ENCODE measurements at places on chromosomes 3 and 15.

- H3K27ac ChIP-seq, result no peak overlapping the region
- H3K4me3 ChIP-seq, result no peak overlapping the region
- no peaks in the 10 kb centered on the region for H3K27me3 ChIP-seq
- H3K4me1 ChIP-seq, result no peaks in the 10 kb centered on the region
- no peak for DNase-seq
- H3K36me3 ChIP-seq, result no peaks in the 10 kb centered on the region
Measured at GRCh38 chr3:158456114-158456513, 114.9 kb upstream of the MLF1 start.

- no peaks in the 10 kb centered on the region for H3K4me1 ChIP-seq
- no peak overlapping the region for H3K4me3 ChIP-seq
- H3K27ac ChIP-seq, result no peak overlapping the region
- H3K36me3 ChIP-seq, result no peaks in the 10 kb centered on the region
- no peak for DNase-seq
- H3K27me3 ChIP-seq, result no peaks in the 10 kb centered on the region
Measured at GRCh38 chr3:150527464-150528255, 18.6 kb downstream of the SERP1 start.

- no peak overlapping the region for H3K4me3 ChIP-seq
- no peaks in the 10 kb centered on the region for H3K27me3 ChIP-seq
- H3K4me1 ChIP-seq, result no peaks in the 10 kb centered on the region
- DNase-seq, result no peak
- H3K27ac ChIP-seq, result no peak overlapping the region
Measured at GRCh38 chr3:57423335-57423734, 120.8 kb downstream of the DNAH12 start.

- no peak for DNase-seq
- no peaks in the 10 kb centered on the region for H3K27me3 ChIP-seq
- no peak overlapping the region for H3K27ac ChIP-seq
- no peak overlapping the region for H3K4me3 ChIP-seq
- H3K4me1 ChIP-seq, result no peaks in the 10 kb centered on the region
Measured at GRCh38 chr15:58148120-58148519, 9.9 kb downstream of the AQP9 start.

- no peak overlapping the region for H3K27ac ChIP-seq
- H3K4me3 ChIP-seq, result no peak overlapping the region
- no peak for DNase-seq
Measured at GRCh38 chr3:48405343-48405881, 24.5 kb downstream of the PLXNB1 start.

DNA sequence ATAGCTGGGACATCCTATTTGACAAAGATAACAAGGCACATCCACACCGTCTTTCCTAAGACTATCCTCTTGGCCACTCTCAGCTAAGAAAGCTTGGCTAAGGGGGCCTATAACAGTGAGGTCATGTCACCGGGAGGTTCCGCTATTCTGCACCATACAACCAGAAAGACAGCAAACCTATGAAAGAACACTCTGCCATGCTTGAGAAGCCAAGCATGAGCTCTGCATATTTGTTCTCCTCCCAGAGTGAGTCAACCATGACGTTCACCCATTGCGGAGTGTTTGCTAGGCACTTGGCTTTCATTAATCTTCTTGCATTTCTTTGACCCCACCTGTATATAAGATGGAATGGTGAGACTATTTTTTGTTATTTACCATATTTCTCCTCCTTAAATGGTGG, 141.2 kb downstream of the GMNC start:
- no peak overlapping the region for H3K4me3 ChIP-seq
- no peak overlapping the region for H3K27ac ChIP-seq
- no peaks in the 10 kb centered on the region for H3K4me1 ChIP-seq
- no peaks in the 10 kb centered on the region for H3K36me3 ChIP-seq

- H3K4me1 ChIP-seq, result no peaks in the 10 kb centered on the region
- no peak overlapping the region for H3K27ac ChIP-seq
- no peaks in the 10 kb centered on the region for H3K27me3 ChIP-seq
- no peaks in the 10 kb centered on the region for H3K36me3 ChIP-seq
- H3K4me3 ChIP-seq, result no peak overlapping the region
Measured at GRCh38 chr3:96756516-96756915, 57.9 kb upstream of the EPHA6 start.

DNA sequence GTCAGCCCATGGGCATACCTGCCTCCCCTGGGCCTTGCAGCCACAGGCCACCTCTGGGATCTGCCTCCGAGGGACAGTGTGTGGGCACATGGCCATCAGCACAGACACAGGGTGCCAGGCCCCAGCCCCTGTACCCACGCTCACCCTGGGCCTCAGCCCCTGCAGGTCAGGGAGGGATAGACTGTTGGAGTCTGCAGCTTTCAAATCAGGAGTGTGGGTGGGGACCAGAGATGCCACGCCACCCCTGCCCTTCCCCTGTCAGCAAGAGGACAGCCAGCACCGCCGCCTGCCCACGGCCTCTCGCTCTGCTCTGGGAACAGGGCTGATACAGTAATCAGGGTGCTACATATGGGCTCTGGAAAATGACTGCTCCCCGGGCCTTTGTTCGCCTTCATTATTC, 72.7 kb downstream of the DNAJB8 start:
- H3K27me3 ChIP-seq, result no peaks in the 10 kb centered on the region
- H3K36me3 ChIP-seq, result no peaks in the 10 kb centered on the region
- DNase-seq, result no peak
- H3K4me3 ChIP-seq, result no peak overlapping the region

GRCh38 chr3:32947789-32948238, 3.6 kb upstream of the CCR4 start:
- H3K4me3 ChIP-seq, result no peak overlapping the region
- no peak overlapping the region for H3K27ac ChIP-seq
- H3K36me3 ChIP-seq, result no peaks in the 10 kb centered on the region
- peak; percentile 89 for DNase-seq

DNA sequence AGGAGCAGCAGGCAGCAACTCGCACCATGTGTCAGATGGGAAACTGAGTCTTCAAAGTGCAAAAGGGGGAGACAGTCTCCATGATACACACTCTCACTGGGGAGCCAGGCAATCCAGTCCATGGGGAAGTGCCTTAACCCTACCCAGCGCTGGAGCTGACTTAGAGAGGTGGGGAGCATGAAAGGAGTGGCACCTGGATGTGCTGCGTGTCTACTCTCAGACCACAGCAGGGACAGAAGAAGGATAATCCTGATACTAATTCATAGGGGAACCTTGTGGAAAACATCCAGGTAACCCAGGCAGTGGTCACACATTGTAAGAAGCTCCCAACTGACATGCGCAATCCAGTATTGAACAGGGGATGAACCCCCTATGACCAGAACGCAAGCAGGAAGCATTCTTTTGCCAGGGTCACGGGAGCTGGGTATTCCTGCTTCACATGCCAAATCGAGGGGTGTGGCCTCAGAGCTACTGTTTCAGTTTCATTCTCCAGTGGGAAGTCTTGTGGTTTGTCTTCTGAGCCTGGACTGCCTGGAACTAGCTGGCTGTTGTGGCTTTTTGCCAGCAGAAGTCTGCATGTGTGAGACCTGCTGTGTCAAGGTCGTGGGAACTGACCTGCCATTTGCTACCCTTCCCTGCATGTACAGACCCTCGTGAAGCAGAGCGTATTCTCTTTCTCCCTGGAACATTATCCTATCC, 367.6 kb upstream of the NDN start:
- no peak overlapping the region for H3K27ac ChIP-seq
- no peaks in the 10 kb centered on the region for H3K36me3 ChIP-seq
- H3K4me1 ChIP-seq, result no peaks in the 10 kb centered on the region

GRCh38 chr3:142595951-142596725, at the start of gene PLS1:
Gene PLS1 (plus strand): TSS chr3:142596393. CDS start chr3:142664238, 67,845 bp downstream.
- peak; percentile 93 for DNase-seq
- no peaks in the 10 kb centered on the region for H3K27me3 ChIP-seq
- no peaks in the 10 kb centered on the region for H3K4me1 ChIP-seq
- peak within 1 kb of the TSS; percentile 80 for H3K27ac ChIP-seq
- H3K4me3 ChIP-seq, result peak within 1 kb of the TSS; percentile 68

DNA sequence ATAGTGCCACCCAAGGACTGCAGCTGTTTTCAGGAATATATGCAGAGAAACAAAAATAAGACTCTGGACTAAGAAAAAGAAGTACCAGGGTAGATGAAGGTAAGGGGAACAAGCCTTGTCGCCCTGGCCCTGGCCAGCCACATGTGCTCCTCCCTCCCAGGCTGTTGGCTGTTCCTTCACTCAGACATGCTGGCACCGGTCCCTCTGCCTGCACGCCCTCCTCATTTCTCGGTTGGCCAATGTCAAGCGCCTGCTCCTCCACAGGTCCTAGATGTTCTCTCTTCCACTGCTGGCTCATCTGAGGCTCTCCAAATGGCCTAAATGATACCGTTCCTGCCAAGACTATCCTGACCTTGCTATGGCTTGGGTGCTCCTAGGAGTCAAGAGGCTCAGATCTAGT, 288.4 kb upstream of the LYSMD4 start:
- no peak for DNase-seq
- no peak overlapping the region for H3K27ac ChIP-seq
- no peaks in the 10 kb centered on the region for H3K4me1 ChIP-seq
- H3K4me3 ChIP-seq, result no peak overlapping the region

GRCh38 chr3:14391033-14391432, 11.4 kb upstream of the SLC6A6 start:
- H3K27ac ChIP-seq, result no peak overlapping the region
- no peak overlapping the region for H3K4me3 ChIP-seq
- no peaks in the 10 kb centered on the region for H3K36me3 ChIP-seq
- H3K4me1 ChIP-seq, result no peaks in the 10 kb centered on the region
- DNase-seq, result no peak

DNA sequence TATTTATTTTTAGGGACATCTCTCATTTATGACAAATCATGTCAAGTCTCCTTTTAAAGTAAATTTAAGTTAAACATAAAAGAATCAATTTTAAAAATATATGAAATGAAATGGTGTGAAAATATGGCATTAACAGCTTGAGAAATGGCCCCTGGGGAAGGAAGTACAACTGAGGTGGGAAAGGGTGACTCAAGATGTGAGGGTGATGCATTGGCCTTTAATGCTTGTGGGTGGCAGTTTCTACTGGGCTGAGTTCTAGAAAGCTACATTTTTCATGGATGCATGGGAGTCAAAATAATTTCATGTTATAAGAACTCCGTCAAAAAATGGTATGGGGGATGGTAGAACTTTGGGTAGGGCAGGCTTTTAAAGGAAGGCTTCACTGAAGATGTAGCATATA, 708.8 kb upstream of the CFAP20DC start:
- no peaks in the 10 kb centered on the region for H3K36me3 ChIP-seq
- H3K27ac ChIP-seq, result no peak overlapping the region
- DNase-seq, result no peak
- H3K4me1 ChIP-seq, result peaks cover 3% of the 10 kb centered on the region

- DNase-seq, result peak; percentile 89
- H3K4me1 ChIP-seq, result no peaks in the 10 kb centered on the region
- H3K4me3 ChIP-seq, result peak within 1 kb of the TSS; percentile 68
- peaks cover 63% of the 10 kb centered on the region for H3K27me3 ChIP-seq
- H3K27ac ChIP-seq, result peak within 1 kb of the TSS; percentile 48
- no peaks in the 10 kb centered on the region for H3K36me3 ChIP-seq
Measured at GRCh38 chr3:120908030-120908794, at the start of gene STXBP5L. Gene STXBP5L (plus strand): TSS chr3:120908205. CDS start chr3:120909579, 1,374 bp downstream.

DNA sequence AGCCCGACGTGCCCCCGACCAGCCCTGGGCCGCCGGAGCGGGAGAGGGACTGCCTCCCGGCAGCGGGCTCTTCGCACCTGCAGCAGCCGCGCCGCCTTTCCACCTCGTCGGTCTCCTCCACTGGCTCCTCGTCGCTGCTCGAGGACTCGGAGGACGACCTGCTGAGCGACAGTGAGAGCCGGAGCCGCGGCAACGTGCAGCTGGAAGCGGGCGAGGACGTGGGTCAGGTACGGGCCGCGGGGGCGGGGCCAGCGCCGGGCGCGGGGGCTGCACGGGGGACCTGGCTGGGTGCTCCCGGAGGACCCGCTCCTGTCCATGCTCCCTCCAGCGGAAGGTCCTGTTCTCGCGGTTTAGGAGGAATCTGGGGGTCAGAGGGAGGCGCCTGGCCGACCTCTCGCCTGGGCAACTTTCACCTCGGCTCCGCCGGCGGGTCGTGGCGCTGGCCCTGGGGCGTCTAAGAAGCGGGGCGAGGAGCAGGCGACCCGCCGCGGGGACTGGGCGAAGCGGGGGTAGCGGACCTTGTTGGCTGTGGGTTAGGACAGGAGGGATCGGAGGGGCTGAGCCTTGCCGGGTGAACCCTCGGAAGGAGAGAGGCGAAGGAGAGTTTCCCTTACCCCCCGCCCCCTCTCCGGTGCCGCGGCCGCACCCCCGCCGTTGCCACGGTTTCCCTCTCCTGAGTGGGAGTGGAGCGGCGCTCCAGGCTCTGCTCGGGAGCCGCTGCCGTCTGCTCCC, 682 bp downstream of the ITPKA start:
- peak overlapping the region; percentile 88 for H3K27ac ChIP-seq
- peaks cover 21% of the 10 kb centered on the region for H3K27me3 ChIP-seq
- no peaks in the 10 kb centered on the region for H3K36me3 ChIP-seq
- peak overlapping the region; percentile 53 for H3K4me3 ChIP-seq
- DNase-seq, result peak; percentile 46

DNA sequence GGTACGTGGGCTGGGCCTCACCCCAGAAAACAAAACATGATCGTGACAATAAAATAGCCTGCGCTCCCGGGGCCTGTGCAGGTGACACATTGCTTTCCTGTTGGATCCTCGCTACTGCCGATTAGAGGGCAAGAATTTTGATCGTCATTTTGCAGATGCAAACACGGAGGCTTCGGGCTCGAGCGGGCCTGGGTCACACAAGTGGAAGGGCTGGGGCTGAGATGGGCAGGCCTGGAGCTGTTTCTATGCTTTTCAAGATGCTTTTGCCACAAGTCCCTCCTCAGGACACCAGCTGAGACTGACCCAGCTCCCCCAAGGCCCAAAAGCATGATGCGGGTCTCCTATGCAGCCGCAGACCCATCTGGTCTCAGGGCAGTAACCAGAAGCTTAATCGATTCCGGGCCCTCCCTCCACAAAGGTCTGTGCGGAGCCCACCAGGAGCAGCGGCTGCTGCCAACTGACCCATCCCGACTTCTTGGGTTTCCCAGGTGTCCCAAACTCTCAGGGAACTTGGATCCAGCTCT, 30.0 kb downstream of the RGMA start:
- no peak overlapping the region for H3K4me3 ChIP-seq
- DNase-seq, result no peak
- peaks cover 19% of the 10 kb centered on the region for H3K4me1 ChIP-seq
- no peaks in the 10 kb centered on the region for H3K36me3 ChIP-seq
- no peaks in the 10 kb centered on the region for H3K27me3 ChIP-seq

GRCh38 chr15:49645941-49646340, 25.1 kb downstream of the DTWD1 start:
- H3K27ac ChIP-seq, result peak overlapping the region; percentile 5
- no peak for DNase-seq
- H3K4me1 ChIP-seq, result no peaks in the 10 kb centered on the region
- no peak overlapping the region for H3K4me3 ChIP-seq

- H3K27ac ChIP-seq, result no peak overlapping the region
- H3K36me3 ChIP-seq, result no peaks in the 10 kb centered on the region
- no peak for DNase-seq
- no peaks in the 10 kb centered on the region for H3K27me3 ChIP-seq
- no peak overlapping the region for H3K4me3 ChIP-seq
Measured at GRCh38 chr3:49840388-49840787, 16.0 kb downstream of the TRAIP start.
